Stimulated activated CD8-positive, alpha-beta memory T cell treated with anti-CD3 and anti-CD28 coated beads, Interleukin-15, amount 100 ng/mL, for 4 hours (primary cell): ENCODE measurements at places on chromosomes 13 and 19.

DNA sequence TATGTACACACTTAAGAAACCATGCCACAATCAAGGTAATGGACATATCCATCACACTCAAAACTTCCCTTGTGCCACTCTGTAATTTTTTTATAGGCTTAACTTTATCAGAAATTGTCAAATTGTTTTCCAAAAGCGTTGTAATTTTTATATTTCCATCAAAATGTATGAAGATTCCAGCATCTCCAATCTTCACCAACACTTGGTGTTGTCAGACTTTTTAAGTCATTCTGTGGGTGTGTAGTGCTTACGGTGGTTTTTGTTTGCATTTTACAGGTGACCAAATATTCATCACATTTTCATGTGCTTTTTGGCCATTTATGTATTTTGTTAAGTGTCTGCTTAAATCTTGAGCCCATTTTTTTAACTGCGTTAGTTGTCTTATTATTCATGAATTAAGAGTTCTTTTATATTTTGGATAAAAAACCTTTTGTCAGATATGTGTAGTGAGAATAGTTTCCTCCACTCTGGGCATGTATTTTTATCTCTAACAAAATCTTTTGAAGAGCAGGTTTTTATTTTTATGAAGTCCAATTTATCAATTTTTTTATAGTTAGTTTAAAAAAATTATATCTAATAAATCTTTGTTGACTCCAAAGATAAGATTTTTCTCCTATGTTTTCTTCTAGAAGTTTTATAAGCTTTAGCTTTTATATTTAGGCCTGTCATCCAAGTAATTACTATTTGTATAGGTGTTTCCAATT is 4.6 kb upstream of the ZNF45 start:
- no peak for DNase-seq

GRCh38 chr19:7366701-7367420 is 18.1 kb downstream of the ARHGEF18 start:
- no peak for DNase-seq

GRCh38 chr19:49196527-49197240 is 39.1 kb downstream of the TRPM4 start:
- DNase-seq: no peak

DNA sequence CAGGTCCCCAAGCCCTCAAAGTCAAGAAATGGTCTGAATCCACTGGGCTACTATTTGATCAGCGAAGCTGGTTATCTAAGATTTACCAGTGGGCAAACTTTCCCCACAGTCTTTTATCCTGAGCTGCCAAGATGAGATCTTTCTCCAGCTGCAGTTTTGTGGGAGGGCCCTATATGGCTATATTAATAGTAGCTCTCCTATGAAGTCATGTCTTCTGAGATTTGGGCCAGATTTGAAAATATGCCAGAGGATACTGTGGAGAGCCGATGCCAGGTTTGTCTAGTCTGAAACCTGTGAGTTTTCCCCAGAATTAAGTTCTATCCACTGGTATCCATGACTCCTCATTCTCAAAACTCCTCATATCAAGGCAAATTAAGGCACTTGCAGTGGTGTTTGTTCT is 173.2 kb downstream of the FLT1 start:
- no peak for DNase-seq

DNA sequence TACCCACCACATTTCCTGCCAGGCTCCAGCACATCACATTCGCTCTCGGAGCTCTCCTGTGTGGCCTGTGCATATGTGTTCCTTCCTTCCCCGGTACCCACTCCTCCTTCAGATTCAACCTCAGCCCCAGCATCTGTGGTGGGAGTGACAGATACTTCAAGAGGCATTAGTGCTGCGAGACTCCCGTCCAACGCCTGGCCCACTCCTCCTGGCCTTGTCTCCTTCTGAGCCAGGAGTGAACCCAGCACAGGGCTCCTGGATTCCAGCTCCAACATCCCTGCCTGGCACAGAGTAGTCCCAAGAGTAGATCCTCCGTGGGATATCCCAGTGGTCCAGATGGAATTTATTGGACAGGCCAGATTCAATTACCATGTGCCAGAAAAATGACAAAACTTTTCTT is 55.9 kb downstream of the SACS start:
- DNase-seq: no peak
